ENCODE measurements at places on chromosomes 5 and 9. TPM values are rescaled to one million over a fixed set of nuclear protein-coding genes. Genes with fewer than 3 reads are reported as not detected.

GPR150 gene
- 0.92 TPM for total RNA-seq

PSD2 gene
- total RNA-seq = 0.17 TPM

GRCh38 chr9:98811051-98811650 is 3.7 kb downstream of the GALNT12 start:
- no peak for DNase-seq

DNA sequence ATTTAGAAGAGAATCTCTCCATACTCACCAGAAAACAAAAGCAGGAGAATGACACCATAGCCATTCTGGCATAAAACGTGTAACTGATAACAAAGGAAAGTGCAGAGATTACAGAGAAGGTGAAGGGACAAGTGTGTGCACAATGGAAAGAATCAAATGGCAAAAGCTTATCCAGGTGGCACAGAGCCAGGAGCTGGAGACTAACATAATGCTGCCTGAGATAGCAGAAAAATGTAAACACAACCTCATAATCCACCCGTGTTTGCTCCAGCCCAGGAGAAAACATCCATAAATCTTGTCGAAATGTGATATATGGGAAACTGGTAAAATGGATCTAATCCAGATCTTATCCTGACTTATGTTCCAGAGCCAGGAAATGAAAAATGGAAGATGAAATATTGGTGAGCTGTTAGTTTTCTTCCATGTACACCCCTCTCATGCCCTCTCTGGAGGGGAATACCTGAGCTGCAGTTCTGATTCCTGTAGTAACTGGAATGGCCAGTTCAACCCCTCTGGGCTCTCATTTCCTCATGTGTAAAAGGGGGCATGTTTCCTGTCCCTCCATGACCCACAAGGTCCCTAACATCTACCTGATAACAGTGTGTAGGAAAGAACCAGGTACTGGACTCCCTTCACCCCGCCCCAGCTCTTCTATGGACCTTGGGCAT is 212.3 kb upstream of the DAPK1 start:
- no peak for DNase-seq

DNA sequence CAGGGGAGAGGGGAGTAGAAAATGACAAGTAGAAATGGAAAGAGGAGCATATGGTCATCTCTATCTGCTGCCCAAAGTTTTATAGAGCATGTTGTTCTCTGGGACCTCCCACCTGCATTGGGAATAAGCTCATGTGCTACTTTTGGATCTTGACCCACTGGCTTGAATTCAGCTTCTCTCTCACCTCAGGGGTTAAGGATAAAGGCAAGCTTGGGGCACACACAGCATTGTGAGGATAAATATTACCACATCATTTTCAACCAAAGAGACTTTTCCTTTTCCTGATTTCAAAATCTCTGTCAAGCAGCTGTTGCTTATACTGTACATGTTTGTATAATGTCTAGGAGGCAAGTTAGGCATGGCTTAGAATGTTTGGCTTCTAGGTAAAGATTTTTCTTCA is 16.6 kb downstream of the ATP10B start:
- DNase-seq = no peak

SMIM3 gene
- total RNA-seq = 46.3 TPM

DNA sequence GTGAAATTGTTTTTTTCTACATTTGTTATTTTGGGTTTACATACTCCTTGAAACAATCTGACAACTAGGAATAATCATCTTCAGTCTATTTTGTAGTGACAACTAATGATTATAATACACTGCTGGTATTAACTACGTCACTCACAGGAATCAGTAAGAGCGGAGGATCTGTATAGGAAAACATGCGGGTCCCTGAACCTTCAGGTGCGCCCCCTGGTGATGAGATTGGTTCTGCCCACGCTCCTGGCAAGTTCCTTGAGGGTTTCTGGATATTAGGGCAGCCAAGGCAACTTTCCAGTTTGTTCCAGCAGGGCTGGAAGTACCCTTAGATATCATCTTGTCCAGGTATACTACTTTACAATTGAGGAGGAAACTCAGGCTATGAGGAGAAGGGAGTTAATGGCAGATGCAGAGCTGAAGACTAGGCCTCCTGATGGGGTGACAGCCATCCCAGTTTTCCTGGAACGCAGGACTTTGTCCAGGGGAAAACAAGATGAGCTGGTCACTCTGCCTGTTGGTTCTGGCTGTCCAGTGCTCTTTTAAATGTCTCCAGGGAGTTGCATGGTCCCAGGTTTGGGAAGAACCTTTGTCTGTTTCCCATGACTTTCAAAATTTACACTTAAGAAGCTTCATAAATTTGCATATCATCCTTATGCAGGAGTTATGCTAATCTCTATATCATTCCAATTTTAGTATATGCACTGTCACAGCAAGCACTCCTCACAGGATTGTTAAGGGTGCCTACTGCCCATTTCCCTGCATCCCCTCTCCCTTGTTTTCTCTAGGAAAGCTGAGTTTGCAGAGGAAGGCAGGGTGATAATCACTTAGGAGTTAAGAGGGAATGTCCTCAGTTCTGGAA is 14.9 kb upstream of the WNT8A start:
- DNase-seq = peak; percentile 94

- DNase-seq = no peak
Measured at GRCh38 chr5:155258161-155258560, 244.6 kb downstream of the KIF4B start.

DNA sequence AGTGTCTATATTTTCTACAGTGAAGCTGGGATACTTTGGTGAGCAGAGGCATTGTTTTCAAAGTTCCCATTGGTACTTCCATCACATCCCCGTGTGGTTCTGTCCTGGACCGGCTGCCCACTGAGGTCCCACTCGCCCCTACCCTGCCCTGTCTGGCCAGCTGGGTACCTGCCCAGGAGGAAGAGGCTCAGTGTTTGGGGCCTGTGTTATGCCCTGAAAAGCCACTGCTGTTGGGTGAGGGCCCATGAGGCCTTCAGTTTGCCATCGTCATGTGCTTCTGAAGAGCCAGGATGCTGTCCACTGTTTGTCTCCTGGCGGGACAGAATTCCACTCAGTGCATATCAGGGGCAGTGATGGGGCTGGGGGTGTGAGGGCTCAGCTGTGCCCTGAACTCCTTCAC is 2.6 kb upstream of the CEP72 start:
- no peak for DNase-seq

ZBTB26 gene
- 10.3 TPM for total RNA-seq

SLC34A1 gene
- total RNA-seq = not detected

- no peak for DNase-seq
Measured at GRCh38 chr5:86665984-86666760, 48.4 kb downstream of the COX7C start.

RUSC2 gene
- 61.9 TPM for total RNA-seq

DNA sequence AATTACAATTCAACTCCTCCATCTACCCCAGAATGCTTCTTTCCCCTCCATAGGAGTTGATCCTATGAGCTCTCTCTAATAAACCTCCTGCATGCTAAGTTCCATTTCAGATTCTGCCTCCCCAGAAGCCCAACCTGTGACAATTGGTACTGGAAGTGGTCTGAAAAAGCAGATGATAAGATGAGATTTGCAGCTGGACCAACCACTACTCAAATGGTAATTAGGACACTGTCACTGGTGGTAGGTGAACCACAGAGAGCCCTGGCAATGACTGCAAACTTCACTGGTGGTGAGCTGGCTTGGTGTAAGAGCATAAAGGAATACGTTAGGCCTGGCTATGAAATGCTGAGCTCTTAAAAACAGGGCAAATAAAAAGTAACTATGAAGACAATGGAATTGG is 112.6 kb downstream of the ESM1 start:
- DNase-seq = no peak

All from esophagus muscularis mucosa (tissue), 4 donors.